Stimulated activated CD4-positive, alpha-beta T cell treated with anti-CD3 and anti-CD28 coated beads, Interleukin-15, amount 100 ng/mL, for 1 hour (primary cell): ENCODE measurements at places on chromosomes 12 and 14.

- DNase-seq = no peak
Measured at GRCh38 chr14:64506721-64507120, 2.2 kb downstream of the ZBTB1 start.

DNA sequence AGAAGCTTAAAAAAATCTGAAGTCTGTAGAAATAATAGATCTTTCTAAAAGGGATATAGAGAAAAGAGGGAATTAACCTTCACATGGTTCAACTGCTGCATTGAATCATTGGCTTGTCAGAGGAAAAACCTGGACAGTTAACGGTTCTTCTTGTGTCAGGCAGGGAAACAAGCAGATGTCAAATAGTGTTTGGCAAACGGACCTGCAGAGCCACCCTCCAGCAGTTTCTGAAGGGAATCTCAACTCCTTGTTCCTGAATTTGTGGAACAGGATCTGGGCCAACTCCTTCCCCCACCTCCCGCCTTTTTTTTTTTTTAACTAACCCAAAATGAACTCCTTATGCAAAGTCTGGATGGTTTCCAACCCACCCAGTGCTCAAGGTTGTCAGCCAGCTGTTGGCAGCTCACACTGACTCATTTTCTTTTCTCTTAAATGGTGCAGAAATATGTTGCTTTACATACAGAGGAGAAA lies 187.3 kb downstream of the CAND1 start:
- no peak for DNase-seq

DNA sequence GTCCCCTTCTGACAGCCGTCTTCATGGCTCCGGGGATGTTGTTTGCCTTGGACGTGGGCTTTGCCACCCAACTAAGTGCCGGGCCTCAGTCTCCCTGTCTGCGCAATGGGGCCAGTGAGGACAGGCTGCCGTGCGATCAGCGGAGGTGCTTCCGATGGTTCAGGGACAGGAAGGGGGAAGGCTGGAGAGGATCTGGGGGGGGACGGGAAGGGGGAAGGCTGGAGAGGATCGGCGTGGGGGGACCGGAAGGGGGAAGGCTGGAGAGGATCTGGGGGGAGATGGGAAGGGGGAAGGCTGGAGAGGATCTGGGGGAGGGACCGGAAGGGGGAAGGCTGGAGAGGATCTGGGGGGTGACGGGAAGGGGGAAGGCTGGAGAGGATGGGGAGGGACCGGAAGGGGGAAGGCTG lies 3.4 kb downstream of the MMP17 start:
- no peak for DNase-seq

DNA sequence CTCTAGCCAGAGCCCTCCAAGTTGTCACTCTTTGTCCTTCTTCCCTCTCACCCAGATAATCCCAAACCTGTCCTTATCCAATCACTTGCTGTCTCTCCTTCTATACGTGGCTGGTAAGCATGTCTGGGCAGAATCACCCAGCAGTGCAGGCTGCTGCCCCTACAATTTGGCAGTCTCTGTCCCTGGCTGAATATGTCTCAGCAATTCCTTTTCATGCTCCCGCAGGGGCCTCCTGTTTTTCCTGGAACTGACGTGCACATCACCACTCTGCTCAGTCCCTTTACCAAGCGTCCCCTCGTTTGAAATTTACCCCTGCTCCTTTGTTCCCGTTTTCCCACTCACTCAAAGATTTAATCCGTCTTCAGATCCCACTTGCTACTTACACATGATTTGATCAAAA lies 80.0 kb downstream of the ST8SIA1 start:
- DNase-seq = no peak
